Forelimb muscle (tissue), 1 donor: ENCODE measurements at places on chromosomes 6 and 20. TPM values are rescaled to one million over a fixed set of nuclear protein-coding genes. Genes with fewer than 3 reads are reported as not detected.
A peak's percentile ranks its signal among the peaks of the same experiment; 100 is the strongest.

Gene LIME1
- 4.6 TPM for polyA plus RNA-seq

DNA sequence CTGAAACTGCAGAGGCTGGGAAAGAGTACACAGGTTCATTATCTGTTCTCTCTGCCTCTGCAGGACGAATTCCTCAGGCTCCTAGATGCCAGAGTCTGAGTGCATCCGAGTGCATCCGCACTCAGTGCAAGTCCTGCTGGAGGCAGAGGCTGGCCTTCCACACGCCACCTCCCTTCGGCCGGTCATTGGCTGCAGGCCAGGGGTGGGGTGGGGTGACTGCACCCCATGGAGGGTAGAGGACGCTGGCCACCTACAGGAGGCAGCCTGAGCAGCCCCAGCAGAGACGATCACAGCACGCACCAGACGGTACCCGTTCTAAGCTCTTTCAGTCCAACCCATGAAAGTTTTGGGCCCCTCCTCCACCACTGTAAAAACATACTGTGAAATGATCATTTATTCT lies 11.7 kb downstream of the SFT2D1 start:
- DNase-seq: no peak

DNA sequence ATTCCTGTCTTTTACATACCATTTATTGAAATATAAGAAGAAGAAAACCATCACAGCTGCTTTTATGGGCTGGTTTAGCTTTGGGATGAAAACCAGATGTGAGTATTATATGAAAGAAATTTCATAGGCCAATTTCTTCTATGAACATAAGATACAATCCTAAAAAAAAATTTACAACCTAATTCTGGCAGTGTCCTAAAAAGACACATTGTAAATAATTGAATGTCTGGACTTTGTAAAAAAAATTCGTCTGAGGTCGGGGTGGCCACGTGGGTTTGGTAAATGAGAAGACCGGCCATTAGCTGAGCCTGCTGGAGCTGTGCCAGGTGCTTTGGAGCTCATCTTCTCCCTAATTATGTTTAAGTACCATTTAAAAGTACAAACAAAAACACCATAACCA lies 26.8 kb downstream of the DACT2 start:
- DNase-seq: no peak

DNA sequence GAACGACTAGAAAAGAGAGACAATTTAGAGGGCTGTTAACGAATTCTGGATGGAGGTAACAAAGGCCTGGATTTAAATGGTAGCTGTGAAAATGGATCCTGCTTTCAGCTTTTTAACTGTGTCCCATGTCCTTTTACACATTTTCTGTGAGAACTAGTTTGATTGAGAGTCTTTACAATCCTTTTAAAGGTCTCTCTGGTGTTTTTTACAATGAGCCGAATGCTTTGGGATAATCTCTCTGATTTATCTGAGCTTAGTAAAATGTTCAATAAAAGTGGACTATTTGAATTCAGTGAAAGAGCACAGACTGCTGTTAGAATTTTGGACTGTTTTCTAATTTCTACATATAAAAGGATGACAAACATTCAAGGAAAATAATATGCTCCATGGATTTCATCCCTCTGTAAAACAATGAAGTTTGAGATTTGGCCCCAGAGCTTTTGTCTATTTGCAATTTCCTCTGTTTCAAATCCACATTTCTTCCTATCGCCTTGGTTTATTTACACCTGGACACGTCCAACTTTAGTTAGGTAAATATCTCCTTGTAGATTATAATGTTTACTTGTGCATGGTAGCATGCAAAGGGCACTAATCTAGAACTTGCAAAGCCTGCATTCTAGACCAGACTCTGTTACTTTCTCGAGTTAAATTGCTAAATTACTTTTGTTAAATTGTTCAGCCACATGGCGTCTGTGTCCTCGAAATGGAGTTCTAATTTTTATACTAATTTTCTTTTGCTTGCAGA lies 871.0 kb upstream of the CITED2 start:
- no peak for DNase-seq

DNA sequence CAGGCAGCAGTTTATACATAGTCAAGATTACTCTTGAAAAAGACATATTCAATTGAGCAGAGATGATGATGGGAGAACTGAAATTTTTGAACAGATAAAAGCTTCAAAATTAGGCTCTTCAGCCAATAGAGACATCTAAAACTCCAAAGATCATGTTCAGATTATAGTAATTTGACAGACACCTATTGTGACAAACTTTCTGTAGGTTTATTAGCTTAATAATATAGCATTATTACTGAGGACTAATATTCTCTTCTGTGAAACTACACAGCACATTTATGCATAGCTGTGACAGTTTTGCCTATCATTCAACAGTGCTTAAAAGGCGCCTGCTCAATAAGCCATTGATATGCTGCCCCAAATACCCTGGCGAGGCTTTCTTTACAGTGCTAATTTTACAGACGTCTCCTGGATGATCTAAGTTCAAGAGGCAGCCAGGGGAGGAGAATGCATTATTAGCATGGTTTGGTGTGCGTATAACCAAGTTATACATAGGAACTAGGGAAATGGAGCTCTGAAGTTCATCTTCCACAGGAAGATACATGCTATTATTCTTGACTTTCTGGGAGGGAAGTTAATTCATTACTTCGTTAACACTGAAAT lies 21.5 kb downstream of the PLAGL1 start:
- DNase-seq: no peak

Gene CD83
- polyA plus RNA-seq: 6.8 TPM

- DNase-seq: no peak
Measured at GRCh38 chr6:117603821-117604220, 1.5 kb upstream of the GOPC start.

DNA sequence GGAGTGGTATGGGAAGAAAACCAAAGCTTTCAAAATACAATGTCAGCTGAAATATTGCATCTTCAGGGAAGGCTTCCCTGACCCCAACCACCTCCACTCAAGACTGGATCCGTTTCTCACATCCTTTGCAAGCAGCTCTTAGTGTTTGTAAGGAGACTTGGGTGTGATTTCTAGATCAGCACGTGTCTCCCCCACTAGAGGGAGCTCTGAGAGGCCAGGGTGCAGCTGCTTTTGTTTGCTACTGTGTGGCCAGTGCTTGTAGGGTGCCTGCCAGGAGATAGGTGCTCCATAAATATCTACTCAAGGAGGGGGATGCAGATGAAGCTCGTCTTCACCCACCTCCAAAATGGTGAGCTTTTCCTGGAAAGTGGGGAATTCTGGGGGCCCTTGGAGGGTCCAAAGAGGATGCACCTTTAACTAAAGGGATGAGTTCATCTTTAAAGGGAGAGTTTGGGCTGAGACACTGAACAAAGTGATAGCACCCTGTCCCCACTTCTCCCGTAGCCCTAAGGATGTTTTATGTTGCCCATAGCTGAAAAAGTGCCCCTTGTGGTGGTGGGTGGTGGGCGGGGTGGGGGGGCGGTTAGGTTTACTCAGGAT lies 52.6 kb upstream of the MAFB start:
- DNase-seq: no peak

DNA sequence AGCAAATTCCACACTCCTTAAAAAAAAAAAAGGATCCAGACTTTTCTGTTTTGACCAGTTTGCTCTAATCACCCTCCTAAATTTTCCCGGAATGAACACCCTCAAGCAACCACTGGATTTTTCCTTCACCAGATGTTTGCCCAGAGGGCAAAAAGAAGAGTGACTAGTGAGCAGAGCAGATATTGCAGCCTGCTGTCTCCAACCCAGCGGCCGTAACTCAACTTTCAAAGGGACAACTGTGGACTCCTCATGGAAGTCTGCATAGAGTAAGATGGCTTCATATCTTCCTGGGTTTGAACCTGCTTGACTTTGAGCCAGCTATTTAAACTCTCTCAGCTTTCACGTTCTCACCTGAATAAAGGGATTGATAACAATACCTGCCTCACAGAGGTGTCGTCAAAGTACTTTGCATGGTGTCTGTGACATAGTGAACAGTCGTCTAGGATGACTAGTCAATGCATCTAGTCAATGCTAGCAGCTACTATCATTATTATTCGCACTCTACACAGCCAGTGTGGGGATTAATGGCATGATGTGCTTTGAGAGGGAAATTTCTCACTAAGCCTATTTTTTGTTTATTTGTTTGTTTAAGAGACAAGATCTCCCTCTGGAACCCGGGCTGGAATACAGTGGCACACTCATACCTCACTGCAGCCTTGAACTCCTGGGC lies 92.2 kb upstream of the HIVEP1 start:
- no peak for DNase-seq

Gene SYNE1
- polyA plus RNA-seq: 97.1 TPM

Gene TRPC4AP
- 52.6 TPM for polyA plus RNA-seq

Gene BEND6
- polyA plus RNA-seq: 0.77 TPM

DNA sequence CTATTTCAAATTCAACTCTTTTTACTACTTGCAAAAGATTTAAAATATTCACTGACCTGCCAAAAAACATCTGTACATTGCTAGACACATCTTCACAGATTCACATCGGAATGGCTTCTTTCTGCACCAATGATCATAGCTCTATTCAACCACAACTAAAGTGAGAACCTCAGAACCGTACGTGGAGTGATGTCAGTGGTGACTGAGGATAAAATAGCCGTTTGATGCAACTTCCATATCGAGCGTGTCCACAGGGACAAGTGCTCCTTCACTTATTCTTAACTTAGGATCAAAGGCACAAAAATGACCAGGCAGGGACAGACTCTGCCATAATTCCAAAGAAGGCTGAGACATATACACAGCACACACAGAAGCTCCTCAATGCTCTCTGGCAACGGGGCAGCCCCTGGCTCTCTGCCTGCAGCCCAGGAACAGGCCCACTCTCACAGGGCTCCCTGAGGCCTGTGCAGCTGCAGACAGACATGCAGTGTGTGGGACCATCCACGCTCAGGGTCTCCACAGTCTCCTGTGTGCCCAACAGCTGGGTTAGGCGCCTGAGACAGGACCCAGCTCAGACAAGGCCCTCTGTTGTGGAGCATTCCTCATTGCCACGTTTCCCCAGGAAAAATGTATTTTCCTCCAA lies 22.8 kb downstream of the FYN start:
- no peak for DNase-seq

- no peak for DNase-seq
Measured at GRCh38 chr20:25070821-25071473, 11.0 kb downstream of the VSX1 start.

DNA sequence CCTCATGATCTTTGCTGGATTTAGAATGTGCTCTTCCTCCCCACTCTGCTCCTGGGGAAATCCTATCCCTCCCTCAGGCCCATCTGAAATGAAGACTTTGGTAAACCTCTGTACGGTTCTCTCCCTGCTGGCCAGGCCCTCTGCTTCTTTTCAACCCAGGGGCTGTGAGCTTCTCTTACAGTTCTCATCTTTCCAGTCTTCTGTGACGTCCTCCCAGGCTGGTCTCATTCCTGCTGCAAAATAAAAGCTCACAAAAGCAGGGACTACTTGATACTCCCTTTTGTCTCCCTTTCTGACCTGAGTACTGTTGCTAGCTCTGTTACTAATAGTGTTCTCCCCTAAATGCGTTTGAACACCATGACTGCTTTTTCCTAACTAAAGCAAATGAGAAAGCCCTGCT lies 46.3 kb downstream of the UNC5CL start:
- no peak for DNase-seq

Gene SLC22A7
- polyA plus RNA-seq: not detected

DNA sequence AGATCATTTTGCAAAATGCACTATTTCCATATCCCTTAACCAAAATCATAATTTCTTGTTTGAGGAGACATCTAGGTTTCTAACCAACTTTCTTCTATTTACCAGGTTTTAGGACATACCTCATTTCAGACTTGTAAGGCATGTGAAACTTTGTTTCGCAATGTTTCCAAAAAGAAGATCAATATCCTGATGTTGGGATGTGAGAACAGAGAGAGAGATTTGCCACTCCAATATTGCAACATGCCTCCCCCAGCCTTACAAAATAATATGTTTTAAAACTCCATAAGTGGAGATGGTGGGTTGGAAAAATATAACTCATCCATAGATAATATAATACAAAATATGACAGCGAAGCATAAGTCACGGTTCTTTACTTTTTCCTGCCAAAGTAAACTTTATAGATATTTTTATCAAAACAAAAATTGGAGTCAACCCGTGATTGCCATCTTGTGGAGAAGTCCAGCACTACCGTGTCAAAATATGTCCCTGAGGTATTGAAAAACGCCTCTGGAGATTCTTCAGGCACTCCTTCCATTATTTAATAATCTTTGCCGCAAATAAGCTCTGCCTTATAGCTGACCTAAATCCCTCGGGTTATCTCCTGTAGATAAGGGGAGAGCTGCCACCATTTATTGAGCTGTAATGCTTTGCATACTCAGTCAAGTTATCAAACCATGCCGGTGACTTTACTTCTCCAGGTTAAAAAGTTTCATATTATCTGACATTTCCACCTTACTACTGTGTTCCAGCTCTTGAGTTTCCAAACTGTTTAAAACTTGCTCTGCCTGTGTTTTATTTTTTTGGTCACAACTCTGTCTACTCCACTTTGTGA lies 534.2 kb downstream of the HACE1 start:
- no peak for DNase-seq

Gene TSPO2
- polyA plus RNA-seq: 0.70 TPM

DNA sequence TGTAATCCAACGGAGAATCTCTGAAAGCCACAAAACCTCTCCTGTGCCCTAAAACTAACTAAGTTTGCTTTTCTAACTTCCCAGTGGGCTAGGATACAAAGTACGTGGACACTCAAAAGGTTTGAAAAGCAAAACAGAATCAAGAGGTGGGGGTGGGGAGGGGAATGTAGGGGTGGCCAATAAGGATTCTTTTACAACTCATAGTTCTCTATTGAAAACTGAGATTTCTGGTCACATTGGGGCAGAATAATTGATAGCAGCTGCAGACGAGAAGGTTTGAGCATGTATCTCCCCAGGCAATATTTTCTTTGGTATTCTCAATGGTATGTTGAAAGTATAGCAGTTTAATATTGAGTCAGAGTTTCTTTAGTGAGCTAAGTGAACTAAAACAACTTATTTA lies 376.7 kb upstream of the CITED2 start:
- DNase-seq: no peak

Gene PEX3
- polyA plus RNA-seq: 13.0 TPM

Gene ACSS2
- polyA plus RNA-seq: 61.0 TPM

DNA sequence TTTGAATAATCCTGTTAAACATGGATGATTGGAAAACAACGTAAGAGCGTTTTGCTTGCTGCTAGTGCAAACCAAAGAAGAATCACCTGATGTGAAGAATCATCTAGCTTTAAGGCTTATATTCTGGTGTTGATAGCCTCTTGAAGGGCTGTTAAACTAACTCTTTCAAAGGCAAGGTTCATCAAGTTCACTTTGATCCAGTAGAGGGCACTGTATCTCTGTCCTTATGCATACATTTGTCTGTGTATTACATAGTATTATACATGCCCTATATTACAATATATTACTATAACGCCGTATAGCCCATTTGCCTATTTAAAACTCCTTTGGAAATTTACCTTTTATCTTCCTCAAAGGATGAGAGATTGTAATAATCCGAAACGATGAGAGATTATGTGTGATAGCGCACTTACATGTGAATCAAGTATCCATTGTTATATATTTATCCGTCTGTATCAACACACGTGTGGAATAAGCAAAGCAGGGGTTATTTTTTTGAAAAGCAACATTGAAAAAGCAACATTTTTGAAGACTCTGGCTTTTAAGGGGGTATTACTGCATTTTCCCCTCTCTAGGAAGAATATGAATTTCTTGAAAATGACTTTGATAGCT lies 50.8 kb upstream of the NRN1 start:
- peak; percentile 58 for DNase-seq

- no peak for DNase-seq
Measured at GRCh38 chr20:1298166-1298565, 30.8 kb downstream of the SDCBP2 start.

Gene WFDC13
- not detected for polyA plus RNA-seq

GRCh38 chr6:31636698-31637596 lies 15.5 kb downstream of the BAG6 start:
- no peak for DNase-seq
